ENCODE measurements at places on chromosomes 7 and 10. TPM values are rescaled to one million over a fixed set of nuclear protein-coding genes. Genes with fewer than 3 reads are reported as not detected.

- no peak for DNase-seq
Measured at GRCh38 chr10:86049442-86049841, 317.2 kb downstream of the GRID1 start.

GRCh38 chr10:65940816-65941662 is 984.8 kb upstream of the LRRTM3 start:
- no peak for DNase-seq

- no peak for DNase-seq
Measured at GRCh38 chr7:9575716-9576115, 1142.3 kb downstream of the NXPH1 start.

- no peak for DNase-seq
Measured at GRCh38 chr10:13670311-13670710, 83.5 kb downstream of the PRPF18 start.

- DNase-seq = peak; percentile 59
Measured at GRCh38 chr7:111098011-111098925, 7.3 kb downstream of the LRRN3 start.

GRCh38 chr7:23261843-23262452 is 15.4 kb downstream of the GPNMB start:
- DNase-seq = peak; percentile 85

- no peak for DNase-seq
Measured at GRCh38 chr10:88463811-88464210, 119.3 kb downstream of the RNLS start.

- no peak for DNase-seq
Measured at GRCh38 chr7:2980401-2981102, 63.1 kb downstream of the CARD11 start.

DNA sequence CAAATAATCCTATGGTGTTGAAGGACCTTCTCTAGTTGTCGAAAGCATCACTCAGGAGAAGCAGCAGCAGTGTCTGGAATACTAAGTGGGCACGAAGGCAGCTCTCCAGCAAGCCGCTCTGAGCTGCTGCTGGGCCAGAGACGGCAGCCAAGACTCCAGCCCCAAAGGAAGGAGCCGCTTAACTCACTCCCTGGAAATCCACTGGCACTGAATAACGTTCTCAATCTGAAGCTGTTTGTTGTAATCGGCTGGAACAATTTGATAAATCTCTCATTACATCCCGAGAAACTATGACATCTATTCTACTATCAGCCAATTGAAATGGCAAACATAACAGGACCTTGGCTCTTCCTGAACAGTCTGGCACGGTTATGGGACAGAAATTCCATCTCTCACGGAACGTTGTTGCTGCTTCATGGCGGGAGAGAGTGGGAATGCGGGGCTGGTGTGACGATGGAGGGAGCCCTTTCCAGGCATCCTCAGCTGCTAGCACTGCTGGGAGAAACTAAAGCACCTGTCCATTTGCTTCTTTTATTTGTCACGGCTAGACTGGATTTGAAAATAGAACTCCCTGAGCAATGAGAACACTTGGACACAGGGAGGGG is 331.5 kb upstream of the RNF32 start:
- no peak for DNase-seq

- DNase-seq = no peak
Measured at GRCh38 chr7:27137640-27138315, 5.7 kb downstream of the HOXA5 start.

- peak; percentile 22 for DNase-seq
Measured at GRCh38 chr10:12981570-12981969, 19.9 kb downstream of the CCDC3 start.

DNA sequence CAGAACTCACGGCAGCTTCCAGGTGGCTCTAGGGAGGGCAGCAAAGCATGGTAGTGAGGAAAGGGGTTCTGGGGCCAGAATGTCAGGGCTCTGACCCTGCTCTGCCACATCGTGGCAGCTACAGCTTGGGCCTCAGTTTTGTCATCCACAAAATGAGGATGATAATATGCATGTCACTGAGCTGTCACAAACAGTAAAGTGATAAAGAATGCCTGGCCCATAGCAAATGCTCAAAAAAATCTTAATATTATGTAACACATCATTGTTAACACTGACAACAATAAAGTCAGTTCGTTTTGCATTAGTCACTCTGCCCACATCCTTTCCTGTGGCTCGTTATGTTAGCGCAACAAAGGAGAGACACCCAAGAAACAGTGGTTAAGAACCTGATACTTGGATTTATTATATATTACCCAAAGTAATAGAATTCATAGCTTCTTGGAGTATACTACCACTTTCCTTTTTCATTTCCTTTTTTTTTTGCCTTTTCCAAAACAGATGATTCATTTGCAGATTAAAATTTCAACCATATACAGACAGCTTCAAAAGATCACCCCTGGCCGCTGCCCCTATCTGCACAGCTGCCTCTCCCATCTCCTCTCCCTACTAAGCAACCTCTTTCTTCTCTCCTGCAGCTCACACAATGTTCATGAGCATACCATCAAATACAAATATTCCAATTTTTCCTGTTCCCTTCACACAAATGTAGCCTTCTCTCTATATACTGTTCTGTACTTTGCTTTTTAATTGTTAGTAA is 45.5 kb upstream of the DDC start:
- DNase-seq = peak; percentile 82

DNA sequence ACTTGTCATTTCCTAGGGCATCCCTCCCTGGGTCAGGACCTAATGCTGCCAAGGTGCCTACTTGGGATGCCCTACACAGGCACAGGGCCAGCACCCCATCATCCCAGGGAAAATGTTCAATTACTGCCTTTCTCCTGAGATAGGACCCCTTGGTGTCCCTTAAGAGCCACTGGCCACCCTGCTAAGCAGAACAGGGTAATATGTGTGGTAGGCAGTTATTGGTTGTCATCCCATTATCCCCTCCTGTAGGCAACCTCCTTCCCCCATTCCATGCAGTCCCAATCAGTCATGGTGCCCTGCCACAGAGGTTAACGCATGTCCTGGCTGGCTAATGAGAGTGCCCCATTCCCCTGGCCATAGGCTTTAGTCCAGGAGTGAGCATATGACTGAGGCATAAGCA is 53.2 kb downstream of the PRLHR start:
- no peak for DNase-seq

GRCh38 chr7:5255832-5256231 is 26.9 kb upstream of the SLC29A4 start:
- DNase-seq = no peak

CPA4 gene
- total RNA-seq = 22.7 TPM

THSD7A gene
- total RNA-seq = 0.41 TPM

Measured in H4 (cell line).